ENCODE measurements at places on chromosomes 6 and 20. TPM values are rescaled to one million over a fixed set of nuclear protein-coding genes. Genes with fewer than 3 reads are reported as not detected.

The OR2H1 gene
- not detected for total RNA-seq

The OR2J2 gene
- total RNA-seq, result not detected

The HSF2 gene
- total RNA-seq, result 31.5 TPM

The PRR18 gene
- total RNA-seq, result not detected

GRCh38 chr6:128767705-128768104 lies 115.2 kb upstream of the LAMA2 start:
- DNase-seq, result no peak

DNA sequence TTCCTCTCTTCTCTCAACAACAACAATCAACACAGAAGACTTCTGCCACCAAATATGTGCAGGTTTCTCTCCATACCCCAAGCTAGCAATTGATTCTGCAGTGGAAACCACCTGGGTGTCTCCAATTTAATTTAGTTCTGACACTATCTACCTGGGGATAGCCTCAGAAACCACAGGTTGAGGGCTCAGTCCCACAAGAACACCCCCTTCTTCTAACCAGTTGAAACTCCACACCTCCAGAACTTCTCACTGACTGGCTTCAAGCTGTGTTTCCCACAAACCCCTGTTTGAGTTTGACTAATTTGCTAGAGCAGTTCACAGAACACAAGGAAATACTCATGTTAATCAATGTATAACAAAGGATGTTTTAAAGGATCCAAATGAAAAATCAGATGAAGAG lies 52.5 kb upstream of the SPTLC3 start:
- no peak for DNase-seq

GRCh38 chr20:8399947-8400346 lies 267.9 kb downstream of the PLCB1 start:
- DNase-seq, result no peak

GRCh38 chr6:18034798-18035202 lies 47.4 kb upstream of the KIF13A start:
- DNase-seq, result peak; percentile 28

- peak; percentile 2 for DNase-seq
Observed at GRCh38 chr20:14633507-14633906, 296.1 kb upstream of the FLRT3 start.

- no peak for DNase-seq
Observed at GRCh38 chr6:75498862-75499261, 5.3 kb upstream of the FILIP1 start.

DNA sequence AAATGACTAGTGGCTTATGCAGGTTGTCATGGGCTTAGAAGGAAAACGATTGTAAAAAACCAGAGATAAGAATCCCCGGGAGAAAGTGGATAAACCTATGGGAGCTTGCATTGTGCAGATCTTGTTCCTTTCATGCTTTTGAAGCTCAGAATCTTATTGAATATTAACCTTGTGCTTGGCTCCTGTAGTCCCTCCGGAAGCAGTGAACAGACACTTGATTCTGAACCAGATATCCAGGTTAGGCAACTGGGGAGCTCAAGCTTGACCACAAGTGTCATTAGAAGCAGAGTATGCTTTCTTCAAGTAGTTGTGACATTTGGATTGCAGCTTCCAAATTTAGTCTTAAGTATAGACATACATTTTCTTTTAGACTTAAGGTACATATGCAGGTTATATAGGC lies 212.6 kb upstream of the MOCS1 start:
- DNase-seq, result no peak

- DNase-seq, result no peak
Observed at GRCh38 chr20:48845721-48846306, 18.0 kb upstream of the PREX1 start.

- no peak for DNase-seq
Observed at GRCh38 chr6:86859513-86859912, 77.8 kb upstream of the HTR1E start.

DNA sequence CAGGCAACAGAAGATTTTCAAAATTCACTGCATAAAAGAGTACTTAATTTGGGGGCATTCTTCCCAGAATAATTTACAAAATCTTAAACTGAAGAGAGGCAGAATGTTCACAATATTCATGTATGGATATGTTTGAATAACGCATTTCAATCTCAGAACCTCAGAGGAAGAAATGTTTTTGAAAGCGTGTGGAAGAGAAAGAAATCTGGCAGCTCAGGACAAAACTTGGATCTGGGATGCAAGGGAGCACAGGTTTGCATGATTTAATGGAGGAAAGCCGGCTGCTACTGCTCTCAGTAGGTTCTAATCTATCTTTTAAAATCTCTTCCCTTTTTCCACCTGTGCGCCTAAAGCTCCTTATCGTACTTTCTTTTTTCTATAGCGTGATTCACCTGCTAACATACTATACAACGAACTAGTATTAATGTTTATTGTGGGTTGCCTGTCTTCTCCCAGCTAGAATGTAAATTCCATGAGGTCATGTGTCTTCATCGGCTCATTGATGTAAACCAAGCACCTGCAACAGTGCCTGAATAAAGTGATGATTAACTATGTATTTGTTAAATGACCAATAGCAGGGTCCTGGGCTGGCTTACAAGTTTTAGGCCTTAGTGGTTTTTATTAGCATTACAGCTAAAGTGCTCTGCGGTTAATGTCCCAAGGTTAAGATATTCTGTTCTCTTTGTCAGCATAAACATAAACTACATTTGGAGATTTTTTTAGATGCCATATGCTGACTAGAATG lies 15.3 kb downstream of the PRL start:
- DNase-seq, result no peak

DNA sequence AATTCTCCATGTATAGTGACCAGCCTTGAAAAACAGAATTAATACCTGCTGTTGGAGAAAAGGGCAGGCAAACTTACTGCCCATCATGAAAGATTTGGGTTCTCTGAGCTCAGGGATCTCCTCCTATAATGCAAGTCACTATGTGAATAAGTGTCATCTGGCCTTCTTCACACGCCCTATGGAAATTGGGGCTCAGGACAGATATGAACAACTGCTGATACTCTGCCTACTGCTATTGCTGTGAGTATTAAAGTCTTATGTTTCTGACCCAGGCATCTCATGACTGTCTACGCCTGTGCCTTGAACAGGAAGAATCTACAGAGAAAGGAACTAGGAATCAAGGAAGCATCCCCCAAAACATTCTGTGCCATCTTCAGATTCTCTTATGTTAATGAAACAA lies 226.1 kb downstream of the SOD2 start:
- no peak for DNase-seq

GRCh38 chr20:58470336-58471192 lies 44.6 kb downstream of the APCDD1L start:
- no peak for DNase-seq
